ENCODE measurements at places on chromosomes 5 and 9.

GRCh38 chr5:181203777-181204112, 1.3 kb downstream of the TRIM7 start:
- peak overlapping the region; percentile 88 for H3K27ac ChIP-seq

GRCh38 chr9:71716138-71716909, 52.0 kb downstream of the CEMIP2 start:
- H3K27me3 ChIP-seq = no peaks in the 10 kb centered on the region
- peaks cover 18% of the 10 kb centered on the region for H3K36me3 ChIP-seq
- H3K4me3 ChIP-seq = no peak overlapping the region
- no peak overlapping the region for H3K27ac ChIP-seq

- no peak for DNase-seq
- H3K4me3 ChIP-seq = no peak overlapping the region
- H3K4me1 ChIP-seq = no peaks in the 10 kb centered on the region
- no peaks in the 10 kb centered on the region for H3K36me3 ChIP-seq
Observed at GRCh38 chr9:9091387-9091786, 1291.8 kb upstream of the DMAC1 start.

DNA sequence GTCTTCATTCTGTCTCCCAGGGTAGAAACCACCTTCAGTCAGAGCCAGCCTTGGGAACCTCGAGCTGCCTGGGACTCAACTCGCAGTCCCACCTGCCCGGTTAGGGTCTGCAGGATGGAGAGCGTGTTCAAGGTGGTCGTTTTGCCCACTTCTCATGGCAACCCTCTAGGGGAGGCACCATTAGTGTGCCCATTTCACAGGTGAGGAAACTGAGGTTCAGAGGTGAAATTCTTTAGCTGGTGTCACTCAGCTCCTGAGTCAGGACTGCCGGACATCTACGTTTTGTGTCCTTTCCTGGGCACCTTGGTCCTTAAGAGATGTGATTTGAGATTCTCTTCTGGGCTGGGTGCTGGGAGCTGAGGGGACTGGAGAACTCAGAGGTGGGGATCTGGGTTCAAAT, 30.0 kb downstream of the DAB2IP start:
- no peak overlapping the region for H3K27ac ChIP-seq
- peaks cover 22% of the 10 kb centered on the region for H3K4me1 ChIP-seq
- no peak for DNase-seq
- no peaks in the 10 kb centered on the region for H3K27me3 ChIP-seq
- H3K36me3 ChIP-seq = peaks cover 28% of the 10 kb centered on the region

DNA sequence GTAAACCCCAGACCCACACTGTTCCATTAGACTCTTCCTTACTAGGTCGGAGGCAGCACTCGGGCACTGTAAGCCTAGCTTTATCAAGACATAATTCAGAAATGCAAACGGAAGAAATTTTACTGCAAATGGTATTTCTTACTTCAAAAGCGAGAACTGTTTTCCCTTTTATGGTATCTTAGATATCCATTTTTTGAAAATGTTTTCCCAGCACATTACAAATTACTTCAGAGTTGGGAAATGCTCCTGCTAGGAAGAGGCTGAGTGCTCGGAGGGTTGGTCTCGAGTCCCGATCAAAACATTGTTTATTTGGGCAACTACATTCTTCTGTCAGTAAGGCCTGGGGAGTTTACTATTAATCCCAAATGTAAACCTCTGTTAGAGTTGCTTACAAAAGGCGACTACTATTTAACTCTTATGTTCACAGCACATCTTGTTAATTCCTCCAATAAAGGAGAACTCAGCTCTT, 332.9 kb downstream of the CWC27 start:
- no peak overlapping the region for H3K27ac ChIP-seq
- H3K27me3 ChIP-seq = no peaks in the 10 kb centered on the region

DNA sequence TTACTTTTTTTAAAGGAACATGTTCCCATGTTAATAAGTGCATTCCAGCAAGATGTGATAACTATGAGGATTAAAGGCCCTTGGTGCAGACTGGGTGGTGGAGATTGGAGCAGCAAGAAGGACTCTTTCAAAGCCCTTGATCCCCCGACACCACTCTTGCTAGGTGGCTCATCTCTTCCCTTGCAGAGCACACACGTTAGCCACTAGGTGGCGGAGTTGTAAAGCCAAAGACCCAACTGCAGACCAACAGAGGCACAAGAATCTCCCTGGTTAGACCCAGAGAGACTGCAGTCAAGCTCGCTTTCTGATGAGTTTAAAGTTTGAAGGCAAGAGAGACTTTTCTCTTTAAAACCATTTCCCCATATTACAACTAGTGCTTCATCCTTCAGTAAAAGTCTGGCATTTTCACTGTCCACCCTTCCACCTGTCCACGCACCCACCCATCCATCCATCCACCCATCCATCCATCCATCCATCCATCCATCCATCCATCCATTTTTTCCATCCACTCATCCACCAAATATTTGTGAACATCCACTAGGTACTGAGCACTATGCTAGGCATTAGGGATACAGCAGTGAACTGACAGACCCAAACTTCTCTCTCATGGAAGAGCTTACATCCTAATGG, 226.9 kb downstream of the MSX2 start:
- H3K36me3 ChIP-seq = no peaks in the 10 kb centered on the region
- H3K27ac ChIP-seq = no peak overlapping the region
- H3K27me3 ChIP-seq = no peaks in the 10 kb centered on the region
- DNase-seq = peak; percentile 60
- no peaks in the 10 kb centered on the region for H3K4me1 ChIP-seq

DNA sequence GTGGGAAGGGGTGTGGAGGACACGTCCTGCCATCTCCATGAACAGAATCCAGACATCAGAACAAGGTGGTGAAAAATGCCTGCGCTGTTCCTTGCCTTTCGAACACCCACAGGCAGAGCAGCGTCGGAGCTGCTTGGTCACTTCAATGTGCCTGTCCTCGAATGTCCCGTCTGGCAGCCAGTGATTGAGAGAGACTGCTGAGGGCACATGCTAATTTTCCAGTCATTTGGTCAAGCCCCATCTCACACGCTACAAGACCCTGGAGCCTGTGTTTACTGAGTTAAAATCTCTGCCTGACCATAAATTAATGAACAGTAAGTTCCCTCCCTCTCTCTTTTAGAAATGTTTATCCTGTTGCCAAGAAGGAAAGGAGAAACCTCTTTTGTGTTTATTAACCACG, 149.3 kb downstream of the NTRK2 start:
- H3K4me3 ChIP-seq = no peak overlapping the region
- no peak overlapping the region for H3K27ac ChIP-seq
- H3K4me1 ChIP-seq = no peaks in the 10 kb centered on the region
- no peaks in the 10 kb centered on the region for H3K27me3 ChIP-seq
- no peak for DNase-seq
- no peaks in the 10 kb centered on the region for H3K36me3 ChIP-seq

DNA sequence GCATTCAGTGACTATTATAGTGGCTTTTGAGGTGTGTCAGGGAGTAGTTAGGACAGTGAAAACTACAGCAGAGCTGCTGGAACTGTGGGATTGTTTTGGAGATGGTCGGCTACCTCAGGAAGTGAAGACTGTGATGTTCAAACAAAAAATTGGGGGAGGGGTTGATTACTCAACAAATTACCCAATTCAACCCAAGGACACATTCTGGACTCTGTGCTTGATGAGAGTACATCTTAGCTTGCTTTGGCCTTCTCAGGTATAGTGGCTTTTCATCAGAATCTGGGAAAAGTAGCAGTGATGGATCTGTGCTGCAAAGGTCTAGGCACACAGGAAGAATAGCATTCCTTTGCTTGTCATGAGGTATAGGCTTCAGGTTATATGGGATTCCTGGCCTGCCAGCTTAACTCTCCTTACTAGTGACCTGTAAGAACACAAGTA, 47.0 kb downstream of the SLC44A1 start:
- no peak for DNase-seq
- no peaks in the 10 kb centered on the region for H3K27me3 ChIP-seq
- H3K27ac ChIP-seq = no peak overlapping the region
- no peaks in the 10 kb centered on the region for H3K4me1 ChIP-seq
- H3K36me3 ChIP-seq = no peaks in the 10 kb centered on the region

DNA sequence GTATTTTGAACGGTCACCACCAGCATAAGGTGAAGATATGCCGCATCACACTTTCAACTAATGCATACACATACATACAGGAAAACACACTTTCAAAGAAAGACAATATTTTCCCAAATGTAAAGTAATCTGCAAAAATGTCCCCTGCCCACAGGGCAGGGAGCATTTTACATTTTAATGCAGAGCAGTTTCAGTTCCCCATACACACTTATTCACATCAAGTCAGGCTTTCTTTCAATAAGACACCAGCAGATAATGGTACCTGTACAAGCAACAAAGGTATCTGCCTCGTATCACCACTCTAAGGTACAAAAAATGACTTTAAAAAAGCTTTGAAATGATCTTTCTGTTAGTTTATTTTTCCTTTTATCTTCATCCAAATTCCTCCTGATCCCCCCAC, 247.1 kb upstream of the CCNG1 start:
- DNase-seq = no peak
- H3K36me3 ChIP-seq = no peaks in the 10 kb centered on the region
- H3K27me3 ChIP-seq = no peaks in the 10 kb centered on the region
- H3K4me1 ChIP-seq = no peaks in the 10 kb centered on the region

DNA sequence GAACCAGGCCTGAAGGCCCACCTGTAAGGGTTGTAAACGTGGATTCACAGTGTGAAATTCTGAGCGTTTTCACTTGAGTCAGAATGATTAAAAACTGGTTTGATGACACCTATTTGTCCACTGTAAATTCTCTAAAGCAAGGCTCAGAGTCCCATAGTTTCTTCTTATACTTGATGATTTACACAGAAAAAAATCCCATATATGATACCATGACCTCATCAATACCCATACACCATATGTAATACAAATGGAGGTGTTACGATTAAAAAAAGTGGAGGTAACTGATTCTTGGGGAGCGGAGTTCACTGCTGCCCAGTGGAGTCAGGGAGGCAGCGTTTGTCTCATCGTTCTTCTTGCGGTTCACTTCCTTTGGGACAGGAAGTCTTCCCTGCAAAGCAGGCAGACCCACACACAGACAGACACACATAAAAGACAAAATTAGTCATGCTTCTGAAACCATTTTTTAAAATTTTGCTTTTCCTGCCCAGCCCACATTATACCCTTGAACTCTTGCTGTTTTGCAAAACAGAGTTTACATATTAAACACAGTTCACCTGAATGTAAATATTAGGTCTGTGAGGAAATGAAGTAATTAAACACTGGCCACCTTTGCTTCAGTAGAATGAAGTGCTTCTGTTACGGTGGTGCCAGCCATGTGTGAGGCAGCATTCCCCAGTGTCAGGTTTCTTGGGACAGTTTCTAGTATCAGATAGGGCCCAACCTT, 26.2 kb downstream of the NREP start:
- DNase-seq = no peak
- peaks cover 25% of the 10 kb centered on the region for H3K4me1 ChIP-seq
- no peak overlapping the region for H3K27ac ChIP-seq

- H3K36me3 ChIP-seq = no peaks in the 10 kb centered on the region
- DNase-seq = no peak
- no peaks in the 10 kb centered on the region for H3K27me3 ChIP-seq
- H3K4me3 ChIP-seq = no peak overlapping the region
- H3K4me1 ChIP-seq = no peaks in the 10 kb centered on the region
Observed at GRCh38 chr5:90689064-90689463, 130.5 kb downstream of the ADGRV1 start.

- no peak overlapping the region for H3K27ac ChIP-seq
- no peak overlapping the region for H3K4me3 ChIP-seq
- no peaks in the 10 kb centered on the region for H3K4me1 ChIP-seq
- DNase-seq = no peak
- no peaks in the 10 kb centered on the region for H3K27me3 ChIP-seq
Observed at GRCh38 chr9:137642892-137643291, 24.1 kb downstream of the EHMT1 start.

GRCh38 chr9:126170286-126170823, 156.3 kb upstream of the MVB12B start:
- H3K36me3 ChIP-seq = no peaks in the 10 kb centered on the region
- H3K4me1 ChIP-seq = no peaks in the 10 kb centered on the region
- H3K4me3 ChIP-seq = no peak overlapping the region
- DNase-seq = peak; percentile 42

GRCh38 chr5:103867857-103868598, 305.4 kb upstream of the NUDT12 start:
- no peak overlapping the region for H3K4me3 ChIP-seq
- no peaks in the 10 kb centered on the region for H3K27me3 ChIP-seq
- no peak overlapping the region for H3K27ac ChIP-seq
- DNase-seq = no peak
- H3K4me1 ChIP-seq = no peaks in the 10 kb centered on the region
- H3K36me3 ChIP-seq = no peaks in the 10 kb centered on the region

- H3K4me1 ChIP-seq = no peaks in the 10 kb centered on the region
- H3K4me3 ChIP-seq = no peak overlapping the region
- DNase-seq = no peak
- H3K27ac ChIP-seq = no peak overlapping the region
Observed at GRCh38 chr9:82108941-82109340, 120.4 kb downstream of the SPATA31D1 start.

DNA sequence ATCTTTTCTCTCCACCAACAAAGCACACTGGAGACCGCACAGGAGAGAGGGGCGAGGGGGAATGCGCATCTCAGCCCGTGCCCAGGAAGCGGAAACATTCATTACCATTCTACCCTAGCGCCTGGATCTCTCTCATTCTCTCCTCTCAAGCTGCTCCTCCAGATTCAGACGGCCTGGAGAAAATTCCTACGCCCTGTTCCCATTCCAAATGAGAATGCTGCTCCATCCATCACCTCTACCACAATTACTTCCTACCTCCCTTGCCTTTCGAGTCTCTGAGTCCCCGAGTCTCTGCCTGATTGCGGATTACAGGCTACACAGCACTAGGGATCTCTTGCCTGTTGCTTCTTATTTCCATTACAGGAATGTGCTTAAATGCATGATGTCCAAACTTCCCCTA, 6.7 kb downstream of the DDX31 start:
- no peak for DNase-seq
- no peak overlapping the region for H3K27ac ChIP-seq
- H3K4me3 ChIP-seq = no peak overlapping the region
- peaks cover 38% of the 10 kb centered on the region for H3K36me3 ChIP-seq

DNA sequence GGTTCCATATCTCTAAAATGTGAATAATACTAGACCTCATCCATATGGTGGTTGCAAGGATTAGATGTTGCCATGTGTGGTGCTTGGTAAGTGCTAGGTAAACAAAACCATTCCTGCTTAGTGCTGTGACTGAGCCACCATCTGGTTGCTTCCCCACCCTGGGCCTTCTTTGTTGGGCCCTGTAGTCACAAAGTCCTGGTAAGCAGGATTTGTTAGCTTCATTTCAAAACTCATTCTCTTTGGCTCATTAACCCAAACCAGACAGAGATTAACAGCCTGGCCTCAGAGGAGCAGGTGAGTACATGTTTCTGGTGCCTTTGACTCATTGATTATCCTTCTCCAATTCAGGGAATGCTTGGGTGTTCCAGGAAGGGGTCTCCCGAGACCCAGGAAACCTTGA, 240.2 kb downstream of the ARHGAP26 start:
- peaks cover 40% of the 10 kb centered on the region for H3K4me1 ChIP-seq
- no peak overlapping the region for H3K4me3 ChIP-seq
- H3K27ac ChIP-seq = no peak overlapping the region
- no peaks in the 10 kb centered on the region for H3K36me3 ChIP-seq
- no peak for DNase-seq

GRCh38 chr5:96725257-96725656, 63.1 kb downstream of the CAST start:
- H3K4me3 ChIP-seq = no peak overlapping the region
- H3K36me3 ChIP-seq = peaks cover 33% of the 10 kb centered on the region
- peaks cover 50% of the 10 kb centered on the region for H3K4me1 ChIP-seq
- DNase-seq = no peak

All from right atrium auricular region (tissue), 2 donors.